Progenitor cell of endocrine pancreas (in vitro differentiated cells): ENCODE measurements at places on chromosomes 11 and 22. TPM values are rescaled to one million over a fixed set of nuclear protein-coding genes. Genes with fewer than 3 reads are reported as not detected.

DNA sequence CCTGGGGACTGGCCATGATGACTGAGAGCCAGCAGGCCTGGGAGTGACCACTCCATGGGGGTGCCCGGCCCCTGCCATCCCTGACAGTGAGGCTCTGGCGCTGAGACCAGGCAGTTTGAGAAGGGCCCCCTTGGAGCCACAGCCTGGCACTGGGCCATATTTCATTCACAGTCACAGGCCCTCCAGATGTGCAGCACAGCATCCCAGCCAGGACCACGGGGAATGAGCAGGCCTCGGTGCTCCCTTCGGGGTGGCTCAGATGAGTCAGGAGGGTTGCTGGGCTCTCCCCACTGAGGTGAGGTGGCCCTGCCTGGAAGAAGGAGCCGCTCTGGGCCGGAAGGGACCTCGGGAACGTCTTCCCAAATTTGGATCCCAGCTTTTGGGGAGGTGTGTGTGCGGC is 53.0 kb downstream of the GRAMD4 start:
- no peak for DNase-seq

SGSM1 gene
- 3.6 and 3.9 TPM in 2 replicates for total RNA-seq

UBE2L6 gene
- 30.6 and 34.3 TPM in 2 replicates for total RNA-seq

FAT3 gene
- total RNA-seq = 11.9 and 16.4 TPM in 2 replicates
